ENCODE measurements at places on chromosomes 5 and 9. TPM values are rescaled to one million over a fixed set of nuclear protein-coding genes. Genes with fewer than 3 reads are reported as not detected.

ACOT12 gene
- total RNA-seq = not detected

DPYSL3 gene
- total RNA-seq = not detected

INSYN2B gene
- not detected for total RNA-seq

SPARC gene
- total RNA-seq = not detected

SAPCD2 gene
- total RNA-seq = 0.39 TPM

IL13 gene
- total RNA-seq = not detected

PCDHB8 gene
- not detected for total RNA-seq

TMEM252 gene
- not detected for total RNA-seq

CDC14B gene
- total RNA-seq = 8.5 TPM

SPATA31E1 gene
- not detected for total RNA-seq

BICD2 gene
- total RNA-seq = 49.5 TPM

PCDH1 gene
- not detected for total RNA-seq

NPDC1 gene
- 0.39 TPM for total RNA-seq

IL4 gene
- not detected for total RNA-seq

GBGT1 gene
- 52.7 TPM for total RNA-seq

FABP6 gene
- not detected for total RNA-seq

LRRC19 gene
- total RNA-seq = not detected

FAXDC2 gene
- total RNA-seq = not detected

CDC42SE2 gene
- total RNA-seq = 161 TPM

ADCY2 gene
- total RNA-seq = not detected

PCDHB2 gene
- total RNA-seq = not detected

IL31RA gene
- total RNA-seq = not detected

SLC6A19 gene
- not detected for total RNA-seq

SUSD1 gene
- total RNA-seq = 7.5 TPM

LCN2 gene
- total RNA-seq = not detected

SLC6A7 gene
- not detected for total RNA-seq

GPR150 gene
- total RNA-seq = 0.27 TPM

SPATA31C1 gene
- not detected for total RNA-seq

GPRIN1 gene
- total RNA-seq = 2.1 TPM

MLANA gene
- total RNA-seq = not detected

OR2Y1 gene
- not detected for total RNA-seq

HK3 gene
- 0.12 TPM for total RNA-seq

FGD3 gene
- total RNA-seq = 167 TPM

HRCT1 gene
- total RNA-seq = not detected

CERT1 gene
- total RNA-seq = 59.9 TPM

PCDHGA12 gene
- 2.8 TPM for total RNA-seq

TAF11L14 gene
- not detected for total RNA-seq

SH3TC2 gene
- total RNA-seq = not detected

ZNF300 gene
- 8.1 TPM for total RNA-seq

EXOSC2 gene
- 55.5 TPM for total RNA-seq

PHF24 gene
- total RNA-seq = not detected

OTP gene
- not detected for total RNA-seq

CDC20B gene
- total RNA-seq = not detected

PCDHA1 gene
- not detected for total RNA-seq

CA9 gene
- total RNA-seq = not detected

PFDN1 gene
- total RNA-seq = 30.3 TPM

ZNF618 gene
- 2.5 TPM for total RNA-seq

PCDHA5 gene
- total RNA-seq = not detected

MARCHF11 gene
- total RNA-seq = not detected

ANGPTL2 gene
- total RNA-seq = not detected

Data from B cell (primary cell).